ENCODE measurements at places on chromosomes 2 and 18.

- DNase-seq, result no peak
These were observed 30.2 kb upstream of the FAHD2A start for GRCh38 chr2:95372216-95372829.

GRCh38 chr2:240917009-240917683 is 11.0 kb downstream of the CROCC2 start:
- no peak for DNase-seq

GRCh38 chr18:5238371-5238976 is 41.4 kb upstream of the AKAIN1 start:
- peak; percentile 41 for DNase-seq

DNA sequence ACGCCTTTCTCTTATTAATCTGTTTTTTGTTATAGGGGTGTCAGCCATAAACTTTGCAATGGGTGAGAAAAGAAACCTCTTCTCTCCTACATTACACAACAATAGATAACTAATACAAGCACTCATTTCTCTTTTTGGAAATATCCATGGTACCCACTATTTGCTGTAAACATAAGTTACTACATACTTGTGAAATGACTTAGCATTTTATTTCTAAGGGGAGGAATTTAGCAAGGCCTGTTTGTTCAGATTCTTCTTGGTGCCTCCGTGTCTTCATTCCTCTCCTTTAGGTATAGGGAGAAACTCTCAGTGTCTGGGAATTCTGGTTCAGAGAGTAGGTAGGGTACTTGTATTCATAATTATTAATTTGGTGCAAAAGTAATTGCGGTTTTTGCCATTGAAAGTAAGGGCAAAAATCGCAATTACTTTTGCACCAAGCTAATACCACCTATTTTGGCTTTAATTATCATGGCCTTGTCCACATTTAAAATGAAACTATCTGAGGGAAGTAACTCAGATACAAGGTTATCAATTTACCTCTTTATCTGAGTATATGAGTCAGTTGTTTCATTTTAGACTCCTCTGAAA is 134.8 kb downstream of the MREG start:
- no peak for DNase-seq

- DNase-seq, result no peak
These were observed 38.7 kb downstream of the MSTN start for GRCh38 chr2:190023860-190024259.

- DNase-seq, result no peak
These were observed 32.8 kb downstream of the CCDC93 start for GRCh38 chr2:117980783-117981676.

Measured in activated CD8-positive, alpha-beta memory T cell treated with anti-CD3 and anti-CD28 coated beads, Interleukin-2, amount 50 U/mL, for 4 hours (primary cell).